ENCODE measurements at places on chromosomes 12 and 14.

DNA sequence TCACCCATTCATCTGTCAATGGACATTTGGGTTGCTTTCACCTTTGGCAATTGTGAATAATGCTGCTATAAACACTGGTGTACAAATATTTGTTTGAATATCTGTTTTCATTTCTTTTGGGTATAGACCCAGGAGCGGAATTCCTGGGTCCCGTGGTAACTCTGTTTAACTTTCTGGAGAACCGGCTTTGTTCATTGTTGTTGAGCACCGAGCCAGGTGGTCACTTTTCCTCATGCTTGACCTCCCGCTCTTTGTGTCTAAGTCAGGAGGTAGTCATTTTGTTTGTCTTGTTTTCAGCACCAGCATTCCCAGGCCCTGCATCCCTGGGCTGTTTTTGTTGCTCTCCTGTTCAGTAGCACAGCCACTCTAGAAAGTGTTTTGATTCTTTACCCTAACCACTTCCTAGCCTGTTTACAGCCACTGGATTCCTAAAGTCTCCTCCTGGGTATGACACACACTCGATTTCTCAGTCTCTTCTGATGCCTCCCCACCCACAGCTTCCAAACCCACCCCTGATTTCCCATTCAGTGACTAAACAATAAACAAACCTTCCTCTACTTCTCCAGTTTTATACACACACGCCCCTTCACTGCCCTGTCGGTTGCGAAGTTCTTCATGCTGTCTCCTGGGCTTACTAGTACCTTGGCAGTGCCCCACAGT, 37.9 kb downstream of the B4GALNT3 start:
- DNase-seq: no peak

DNA sequence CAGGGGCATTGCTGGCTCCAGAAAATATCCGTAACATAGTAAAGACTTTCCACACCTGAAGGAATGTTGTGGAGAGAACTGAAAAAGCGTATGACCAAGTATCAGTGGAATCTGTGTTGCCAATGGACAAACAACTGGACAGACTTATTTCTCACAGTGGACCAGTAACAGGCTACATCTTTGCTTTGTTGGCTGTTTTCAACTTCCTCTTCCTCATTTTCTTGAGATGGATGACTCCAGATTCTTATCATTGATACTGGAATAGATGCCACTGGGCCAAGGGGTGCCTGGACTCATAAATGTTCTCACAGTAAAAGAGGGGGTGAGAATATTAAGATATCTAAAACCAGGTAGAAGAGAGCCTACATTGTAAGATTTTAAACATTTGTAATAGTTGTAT, 6.4 kb downstream of the GAS2L3 start:
- DNase-seq: no peak

- no peak for DNase-seq
These were observed 710.7 kb downstream of the GALC start for GRCh38 chr14:87282266-87282665.

- no peak for DNase-seq
These were observed 74.7 kb downstream of the PRORP start for GRCh38 chr14:35197015-35197414.

GRCh38 chr12:19967431-19967830, 400.9 kb upstream of the PDE3A start:
- DNase-seq: peak; percentile 82

- DNase-seq: no peak
These were observed 67.5 kb downstream of the B4GALNT3 start for GRCh38 chr12:527241-527640.

DNA sequence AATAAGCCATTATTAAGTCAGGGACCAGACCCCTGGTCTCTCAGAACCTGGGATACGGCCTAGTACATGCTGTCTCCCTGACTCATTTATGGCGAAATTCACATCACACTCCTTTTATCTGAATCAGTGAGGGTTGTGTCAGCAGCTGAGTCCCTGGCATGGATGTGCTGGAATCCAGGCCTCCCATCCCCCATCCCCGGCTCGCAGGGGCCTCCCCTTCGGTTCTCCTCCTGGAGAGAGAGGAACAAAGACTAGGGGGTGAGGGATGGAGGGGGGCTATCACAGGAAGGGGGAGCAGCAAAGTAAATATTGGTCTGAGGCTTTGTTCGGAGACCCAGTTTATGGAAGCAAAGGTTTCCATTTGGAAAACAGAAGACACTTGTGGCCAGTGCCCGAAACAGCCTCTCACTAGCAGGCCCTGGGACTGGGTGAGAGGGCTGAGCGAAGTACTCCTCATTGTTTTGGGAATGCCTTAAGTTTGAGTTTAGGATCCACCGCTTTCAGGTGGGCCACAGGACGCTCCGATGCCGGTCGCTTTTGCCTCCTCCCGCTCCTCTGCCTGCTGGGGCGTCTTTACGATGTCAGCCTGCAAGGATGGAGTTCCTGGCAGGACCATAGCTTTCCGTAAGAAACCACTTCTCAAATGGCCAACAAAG, 145.0 kb downstream of the PRKCH start:
- no peak for DNase-seq

DNA sequence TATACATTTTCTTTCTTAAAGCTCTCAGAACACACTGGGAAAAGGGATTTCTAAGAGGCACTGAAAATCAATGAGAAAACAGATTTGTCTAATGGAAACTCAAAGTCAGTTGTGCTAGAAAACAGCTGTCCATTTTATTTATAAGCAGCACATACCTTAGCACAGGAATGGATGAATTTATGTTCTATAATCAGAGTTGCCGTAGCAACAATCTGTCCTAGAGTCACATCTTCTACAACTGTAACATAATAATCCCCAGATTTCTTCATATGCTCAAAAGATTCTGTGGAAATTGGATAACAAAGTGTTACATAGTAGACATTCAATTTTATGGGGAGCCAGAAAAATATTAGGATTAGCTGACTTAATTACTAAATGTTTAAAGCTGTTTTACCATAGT, 9.8 kb downstream of the GNPNAT1 start:
- no peak for DNase-seq

- DNase-seq: no peak
These were observed 6.3 kb upstream of the NFE2 start for GRCh38 chr12:54306925-54307741.

- no peak for DNase-seq
These were observed 40.0 kb downstream of the FGD6 start for GRCh38 chr12:95177201-95177768.

DNA sequence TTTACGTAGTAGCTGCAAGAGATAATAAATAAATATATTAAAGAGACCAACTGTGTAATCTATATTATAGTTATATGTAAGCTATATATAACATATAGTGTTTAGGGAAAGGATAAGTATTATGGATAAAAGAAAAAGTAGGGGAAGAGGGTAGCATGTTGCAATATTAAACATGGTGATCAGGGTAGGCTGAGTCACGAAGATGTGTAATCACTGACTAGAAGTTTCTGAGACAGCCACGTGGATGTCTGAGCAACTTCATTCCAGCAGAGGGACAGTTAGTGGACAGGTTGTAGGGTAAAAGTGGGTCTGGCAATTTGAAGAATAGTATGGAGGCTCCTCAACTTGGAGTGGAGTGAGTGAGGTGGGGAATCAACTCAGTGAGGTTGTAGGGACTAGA, 109.7 kb downstream of the ANO4 start:
- no peak for DNase-seq

All from NCI-H510A treated with DMSO at 0.1 percent for 48 hours (cell line).